CD8-positive, alpha-beta T cell (primary cell): ENCODE measurements at places on chromosomes 4 and X. TPM values are rescaled to one million over a fixed set of nuclear protein-coding genes. Genes with fewer than 3 reads are reported as not detected.

GRCh38 chr4:21795091-21795490, 153.5 kb downstream of the KCNIP4 start:
- DNase-seq: no peak

DNA sequence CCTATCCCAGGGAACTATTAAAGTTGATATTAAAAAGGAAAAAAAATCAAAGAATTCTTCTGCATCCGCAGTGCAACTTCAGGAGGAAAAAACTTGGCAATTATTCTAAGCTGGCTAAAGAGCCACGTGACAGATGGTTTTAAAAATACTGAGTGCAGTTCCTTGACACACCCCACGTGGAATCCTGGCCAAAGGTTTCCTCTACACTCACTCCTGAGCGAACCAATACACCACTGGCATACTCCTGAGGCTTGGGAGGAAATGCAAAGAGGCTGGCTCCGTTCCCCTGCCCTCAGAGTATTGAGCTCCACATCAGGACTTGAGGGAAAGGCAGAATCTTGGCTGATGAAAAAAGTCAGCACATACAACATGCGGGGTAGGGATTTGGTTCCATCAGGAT, 133.8 kb upstream of the ATP6AP2 start:
- DNase-seq: no peak

- DNase-seq: no peak
Observed at GRCh38 chr4:99221980-99222379, 2.9 kb upstream of the ADH6 start.

The BEND2 gene
- not detected for total RNA-seq

GRCh38 chr4:99404595-99405287, 30.4 kb downstream of the ADH7 start:
- DNase-seq: no peak

The BEX5 gene
- total RNA-seq: 14.0 TPM

The FGF13 gene
- total RNA-seq: not detected

The C4orf50 gene
- total RNA-seq: 0.27 TPM

DNA sequence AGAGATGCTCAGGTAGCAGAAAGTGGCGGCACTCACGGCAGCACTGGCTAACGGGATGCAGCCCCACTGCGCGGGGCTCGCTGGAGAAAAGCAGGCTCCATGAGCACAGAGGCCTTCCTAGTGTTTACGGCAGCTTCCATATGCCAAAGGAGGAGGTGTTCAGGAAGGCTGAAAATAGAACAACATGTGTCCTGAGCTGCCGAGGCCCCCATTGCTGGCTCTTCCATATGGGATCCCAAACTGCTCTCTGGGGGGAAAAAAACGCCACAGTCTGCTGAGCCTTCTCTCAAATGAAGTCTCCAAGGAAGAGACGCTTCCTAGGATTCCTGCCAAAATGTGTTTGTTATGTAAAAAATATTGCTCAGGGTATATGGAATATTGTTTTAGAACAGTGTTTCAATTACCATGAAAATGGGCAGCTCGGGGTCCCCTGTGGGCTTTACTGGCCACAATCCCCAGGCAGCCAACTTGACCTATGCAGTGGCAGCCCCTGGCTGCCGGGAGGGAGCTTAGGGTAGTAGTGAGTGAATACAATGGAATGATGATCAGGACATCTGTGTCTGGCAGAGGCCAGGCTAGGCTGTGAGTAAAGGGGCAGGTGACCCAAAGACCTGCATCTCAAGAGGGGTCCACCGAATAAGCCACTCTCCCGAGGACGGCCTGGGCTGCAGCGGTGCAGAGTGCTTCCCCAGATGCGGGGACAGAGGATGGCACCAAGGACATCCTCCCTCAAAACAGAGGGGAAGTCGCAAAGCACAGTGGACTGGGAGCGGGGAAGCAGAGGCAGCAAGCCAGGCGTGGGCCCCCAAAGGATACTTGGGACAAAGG, 170.1 kb downstream of the AFAP1 start:
- DNase-seq: no peak

The ARHGAP36 gene
- not detected for total RNA-seq

The SMARCA1 gene
- 0.35 TPM for total RNA-seq
